T-helper 2 cell treated with Interferon-gamma antibody and Interleukin-4, amounts not matched to agents 100 ng/mL and 5 ng/mL, for 36 hours (primary cell): ENCODE measurements at places on chromosomes 12 and 14. TPM values are rescaled to one million over a fixed set of nuclear protein-coding genes. Genes with fewer than 3 reads are reported as not detected.

Gene FLRT2
- not detected in 2 replicates for total RNA-seq

Gene HCFC2
- 14.2 and 15.2 TPM in 2 replicates for total RNA-seq

Gene STYK1
- total RNA-seq: 0.32 and 1.7 TPM in 2 replicates

Gene ACSM4
- not detected in 2 replicates for total RNA-seq

Gene PEX5
- total RNA-seq: 16.7 and 17.6 TPM in 2 replicates

Gene CIPC
- 12.3 and 12.8 TPM in 2 replicates for total RNA-seq

Gene NID2
- total RNA-seq: 0.36 and 0.82 TPM in 2 replicates

Gene RNF34
- 90.9 and 94.6 TPM in 2 replicates for total RNA-seq

Gene C12orf54
- total RNA-seq: not detected in 2 replicates

Gene CD4
- total RNA-seq: 226 and 232 TPM in 2 replicates

Gene TAS2R20
- 2.3 and 2.9 TPM in 2 replicates for total RNA-seq

Gene HOXC12
- not detected in 2 replicates for total RNA-seq

Gene PKP2
- 0.07 and 0.16 TPM in 2 replicates for total RNA-seq

Gene CLEC12A
- total RNA-seq: 1.8 TPM in 2 replicates

Gene PLEK2
- 0.18 TPM in 2 replicates for total RNA-seq

Gene NTS
- total RNA-seq: not detected in 2 replicates

Gene CELA1
- 0.16 TPM in 1 of 2 replicates, not detected in the other for total RNA-seq

Gene HPD
- not detected in 2 replicates for total RNA-seq

Gene OR6C3
- total RNA-seq: not detected in 2 replicates

Gene CCDC197
- total RNA-seq: not detected in 2 replicates

Gene IGFBP6
- total RNA-seq: 0.43 and 0.48 TPM in 2 replicates

Gene CCDC38
- total RNA-seq: 0.09 and 0.14 TPM in 2 replicates

Gene C14orf132
- total RNA-seq: 0.41 and 0.48 TPM in 2 replicates

Gene CLMN
- total RNA-seq: 1.0 and 1.5 TPM in 2 replicates

Gene KCNC2
- total RNA-seq: not detected in 2 replicates

Gene ZNF605
- 8.0 and 11.0 TPM in 2 replicates for total RNA-seq

Gene CHGA
- not detected in 2 replicates for total RNA-seq

Gene GLIPR1L1
- total RNA-seq: not detected in 2 replicates

Gene GLIPR1L2
- total RNA-seq: 0.09 and 0.14 TPM in 2 replicates
